EH (cell line): ENCODE measurements at places on chromosomes 4 and X.

GRCh38 chr4:7367864-7368277 lies 66.9 kb downstream of the PSAPL1 start:
- no peak for DNase-seq

GRCh38 chr4:30437316-30437715 lies 282.9 kb upstream of the PCDH7 start:
- DNase-seq: no peak

- DNase-seq: no peak
Measured at GRCh38 chr4:99720206-99720605, 62.6 kb upstream of the C4orf54 start.

GRCh38 chr4:37827030-37827685 lies 672 bp downstream of the PGM2 start:
- DNase-seq: peak; percentile 59

DNA sequence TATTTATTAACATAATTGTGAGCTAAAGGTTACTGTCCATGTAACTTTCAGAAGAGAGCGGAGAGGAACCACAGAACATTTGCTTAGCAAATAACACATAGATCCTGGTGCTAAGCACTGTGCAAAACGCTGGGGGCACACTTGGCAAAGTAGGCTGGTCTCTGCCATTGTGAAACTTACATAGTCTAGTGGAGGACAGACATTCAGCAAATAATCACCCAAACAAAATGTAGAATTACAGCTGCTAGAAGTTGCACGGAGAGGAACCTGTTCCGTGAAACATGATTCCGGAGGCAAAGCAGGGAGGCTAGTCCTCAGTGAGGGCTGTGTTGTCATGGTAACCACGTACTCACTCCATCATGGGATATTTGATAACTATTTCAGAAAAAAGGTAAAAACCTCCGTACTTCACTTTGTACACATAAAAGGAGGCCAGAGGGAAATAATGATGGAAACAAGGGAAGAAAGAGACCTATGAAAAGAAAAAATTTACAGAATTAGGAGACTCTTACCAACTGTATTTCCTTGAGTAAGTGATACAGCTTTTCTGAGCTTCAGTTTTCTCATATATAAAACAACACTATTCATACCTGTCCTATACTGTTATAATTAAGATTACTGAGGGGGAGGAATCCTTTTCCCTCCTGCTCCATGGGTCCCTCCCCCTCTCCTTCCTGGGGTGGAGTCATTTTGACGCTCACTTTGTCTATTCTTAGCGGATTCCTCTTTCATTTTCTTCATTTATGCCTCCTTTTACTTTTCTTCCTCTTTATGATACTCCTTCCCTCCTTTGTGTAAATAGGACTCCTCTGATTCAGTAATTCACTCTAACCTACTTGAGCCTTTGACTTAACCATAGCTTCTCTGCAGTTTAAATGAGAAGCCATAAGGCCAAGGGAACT lies 825 bp upstream of the RASGEF1B start:
- peak; percentile 11 for DNase-seq

GRCh38 chr4:157713342-157713741 lies 459.5 kb downstream of the GASK1B start:
- no peak for DNase-seq

DNA sequence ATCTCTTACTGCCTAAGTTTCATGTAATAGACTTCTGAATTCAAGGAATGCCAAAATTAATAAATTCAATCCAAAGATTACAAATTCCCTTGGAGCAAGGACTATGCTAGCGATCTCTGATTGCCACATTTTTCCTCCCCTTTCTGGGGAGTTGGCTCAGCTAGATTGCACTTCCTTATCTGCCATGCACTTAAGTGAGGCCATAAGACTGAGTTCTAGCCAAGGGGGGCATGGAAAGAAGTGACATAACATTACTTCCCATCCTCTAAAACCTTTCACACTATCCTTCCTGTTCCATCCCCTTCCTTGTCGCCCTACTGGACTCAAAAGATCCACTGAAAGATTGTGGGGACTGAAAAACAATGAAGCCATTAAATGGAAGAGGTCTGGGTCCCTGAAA lies 53.8 kb upstream of the TXK start:
- DNase-seq: no peak

- DNase-seq: no peak
Measured at GRCh38 chr4:121777625-121778024, 12.7 kb upstream of the SMIM43 start.

DNA sequence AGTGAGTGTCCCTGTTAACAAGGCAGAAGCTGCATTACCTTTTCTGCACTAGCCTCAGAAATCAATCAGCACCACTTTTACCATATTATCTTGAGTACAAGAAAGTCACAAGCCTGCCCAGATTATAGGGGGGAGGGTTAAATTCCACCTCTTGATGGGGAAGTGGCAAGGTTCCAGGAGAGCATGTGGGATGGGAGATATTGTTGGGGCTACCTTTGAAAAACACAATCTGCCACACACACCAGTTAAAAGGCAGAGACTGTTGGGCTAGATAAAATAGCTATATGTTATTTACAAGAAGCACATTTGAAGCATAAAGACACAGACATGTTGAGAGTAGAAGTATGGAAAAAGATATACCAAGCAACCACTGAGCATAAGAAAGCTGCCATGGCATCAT lies 6.6 kb upstream of the AVPR2 start:
- DNase-seq: no peak

GRCh38 chr4:163467082-163467770 lies 6.3 kb downstream of the TKTL2 start:
- no peak for DNase-seq
